T-helper 2 cell treated with Interferon-gamma antibody and Interleukin-4, amounts not matched to agents 5 μg/mL and 100 μg/mL, for 36 hours (primary cell): ENCODE measurements at places on chromosomes 1 and 21.
A peak's percentile ranks its signal among the peaks of the same experiment; 100 is the strongest.

GRCh38 chr1:62295921-62296491 lies 23.2 kb downstream of the KANK4 start:
- no peak for DNase-seq

DNA sequence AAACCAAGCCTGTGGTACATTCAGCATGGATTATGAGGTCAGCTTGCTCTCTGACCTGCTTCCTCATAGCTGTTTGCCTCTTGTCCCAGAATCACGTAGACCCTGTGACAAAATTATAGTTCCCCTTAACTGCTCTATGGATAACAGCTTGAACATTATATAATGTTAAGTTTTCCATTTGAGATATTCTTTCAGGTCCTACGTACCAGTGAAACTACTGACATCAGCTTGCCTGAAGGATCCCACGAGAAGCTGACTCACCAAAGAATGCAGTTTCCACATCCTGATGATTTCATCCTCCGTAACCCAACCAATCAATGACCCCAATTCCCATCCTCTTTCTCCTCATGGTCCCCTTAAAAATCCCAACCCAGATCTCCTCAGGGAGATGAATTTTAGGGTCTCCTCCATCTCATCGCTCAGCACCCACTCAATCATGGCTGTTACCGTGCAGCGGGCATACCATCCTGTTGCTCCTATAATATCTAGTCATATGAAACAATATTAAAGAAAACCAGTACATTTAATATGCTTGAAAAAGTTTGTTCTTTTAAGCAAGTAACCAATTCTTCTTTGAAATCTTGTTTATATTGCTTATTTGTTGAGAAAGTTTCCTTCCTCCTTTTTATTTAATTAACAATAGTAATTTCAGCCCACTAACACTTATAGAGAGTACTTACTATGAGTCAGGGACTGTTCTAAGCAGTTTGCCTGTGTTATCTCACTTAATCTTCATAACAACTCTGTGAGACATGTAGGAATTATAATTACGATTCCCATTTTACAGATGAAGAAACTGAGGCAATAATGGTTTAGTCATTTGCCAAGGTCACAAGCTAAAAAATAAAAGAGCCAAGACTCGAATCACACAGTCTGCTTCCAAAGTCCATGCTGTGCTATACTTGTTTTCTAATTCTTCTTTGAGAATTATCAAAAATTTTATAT lies 27.4 kb downstream of the CHML start:
- no peak for DNase-seq

GRCh38 chr1:179058487-179059483 lies 23.1 kb upstream of the TOR3A start:
- no peak for DNase-seq

DNA sequence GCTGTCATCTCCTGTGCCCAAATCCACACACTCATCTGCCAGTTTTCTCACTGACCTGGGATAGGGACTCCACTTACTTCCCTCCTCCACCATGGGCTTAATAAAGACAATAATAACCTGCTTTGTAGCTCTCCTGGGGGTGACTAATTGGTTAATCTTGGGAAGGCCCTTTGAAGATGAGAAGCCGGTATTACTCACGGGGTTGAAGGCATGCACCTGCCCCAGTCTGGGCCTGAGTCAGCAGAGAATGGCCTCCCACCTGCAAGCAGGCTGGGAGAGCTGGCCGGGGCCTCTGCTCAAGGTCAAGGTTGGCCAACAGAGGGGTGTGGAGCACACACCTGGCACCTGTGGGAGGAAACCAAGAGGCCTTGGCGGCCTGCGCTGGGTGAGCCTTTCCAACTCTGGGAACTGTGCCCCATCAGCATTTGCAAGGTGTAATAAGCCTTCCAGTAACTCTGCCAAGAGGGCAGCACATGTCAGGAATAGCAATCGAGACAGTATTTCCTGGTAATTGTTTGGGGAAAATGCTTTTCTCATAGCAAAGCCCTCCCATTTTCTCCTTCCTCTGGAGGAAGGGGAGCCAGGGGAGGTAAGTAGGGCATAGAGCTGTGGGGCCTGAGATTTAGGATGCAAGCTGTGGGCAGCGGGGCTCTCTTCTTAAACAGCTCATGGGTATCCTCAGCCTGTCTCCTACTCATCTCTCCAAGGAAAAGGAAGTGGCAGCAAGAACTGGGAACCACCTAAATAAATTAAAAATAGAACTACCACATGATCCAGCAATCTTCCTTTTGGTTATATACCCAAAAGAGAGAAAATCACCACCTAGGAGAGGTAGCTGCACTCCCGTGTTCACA lies 49.0 kb downstream of the TOMM20 start:
- DNase-seq, result no peak

DNA sequence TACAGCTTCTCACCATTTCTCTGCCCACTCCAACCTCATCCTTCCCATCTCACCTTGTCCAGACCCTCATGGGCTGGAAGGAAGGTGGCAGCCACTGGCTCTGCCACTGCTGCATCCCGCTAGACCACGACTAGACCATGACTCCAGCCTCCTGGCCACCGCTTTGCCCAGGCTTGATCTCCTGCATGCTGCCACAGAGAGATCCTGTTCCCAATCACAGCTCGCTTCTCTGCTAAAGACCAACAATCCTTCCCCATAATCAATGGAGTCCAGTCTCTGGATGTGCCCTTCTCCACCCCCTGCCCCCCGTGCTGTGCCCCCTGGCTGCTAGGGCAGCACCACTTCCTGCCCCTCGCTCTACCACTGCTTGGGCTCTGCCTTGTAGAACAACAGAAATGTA lies 64.9 kb upstream of the DMRTB1 start:
- DNase-seq, result no peak

DNA sequence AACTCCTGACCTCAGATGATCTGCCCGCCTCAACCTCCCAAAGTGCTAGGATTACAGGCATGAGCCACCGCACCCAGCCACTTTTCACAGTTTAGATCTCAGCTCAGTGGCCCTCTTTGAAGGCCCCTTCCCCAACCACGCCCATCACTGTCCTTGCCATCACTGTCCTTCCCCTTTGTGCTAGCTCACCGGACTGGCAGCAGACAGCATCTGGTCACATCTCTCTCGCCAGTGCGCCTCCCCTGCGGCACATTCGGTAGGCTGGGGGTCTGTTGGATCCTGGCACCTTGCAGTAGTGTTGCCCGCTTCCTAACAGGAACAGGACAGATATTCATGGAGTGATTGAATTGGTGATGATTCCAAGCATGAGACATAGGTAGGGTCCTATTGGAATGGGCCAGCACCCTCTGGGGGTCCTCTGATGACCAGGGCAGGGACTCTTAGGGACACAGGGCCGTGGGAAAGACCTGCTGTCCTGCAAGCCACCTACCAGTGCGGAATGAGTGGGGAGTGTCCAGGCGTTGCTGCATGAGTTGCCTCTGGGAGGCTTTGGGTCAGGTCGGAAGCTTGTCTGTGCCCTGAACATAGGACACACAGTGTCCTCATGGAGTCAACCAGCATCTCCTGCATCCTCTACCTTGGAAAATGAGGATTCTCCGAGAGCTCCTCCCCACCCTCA lies 178.8 kb upstream of the VAMP3 start:
- DNase-seq, result no peak

DNA sequence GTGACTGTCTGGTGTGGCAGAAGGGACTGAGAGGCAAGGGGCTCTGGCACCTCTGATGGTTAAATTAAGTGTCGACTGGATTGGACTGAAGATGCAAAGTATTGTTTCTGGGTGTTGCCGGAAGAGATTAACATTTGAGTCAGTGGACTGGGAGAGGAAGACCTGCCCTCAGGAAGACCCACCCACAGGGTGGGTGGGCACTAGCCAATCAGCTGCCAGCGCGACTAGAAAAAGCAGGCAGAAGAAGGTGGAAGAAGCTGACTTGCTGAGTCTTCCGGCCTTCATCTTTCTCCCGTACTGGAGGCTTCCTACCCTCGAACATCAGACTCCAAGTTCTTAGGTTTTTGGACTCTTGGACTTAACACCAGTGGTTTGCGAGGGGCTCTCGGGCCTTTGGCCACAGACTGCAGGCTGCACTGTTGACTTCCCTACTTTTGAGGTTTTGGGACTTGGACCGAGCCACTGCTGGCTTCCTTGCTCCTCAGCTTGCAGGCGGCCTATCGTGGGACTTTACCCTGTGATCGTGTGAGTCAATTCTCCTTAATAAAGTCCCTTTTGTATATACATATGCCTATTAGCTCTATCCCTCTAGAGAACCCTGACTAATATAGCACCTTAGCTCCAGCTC lies 79.6 kb downstream of the KAZN start:
- no peak for DNase-seq

DNA sequence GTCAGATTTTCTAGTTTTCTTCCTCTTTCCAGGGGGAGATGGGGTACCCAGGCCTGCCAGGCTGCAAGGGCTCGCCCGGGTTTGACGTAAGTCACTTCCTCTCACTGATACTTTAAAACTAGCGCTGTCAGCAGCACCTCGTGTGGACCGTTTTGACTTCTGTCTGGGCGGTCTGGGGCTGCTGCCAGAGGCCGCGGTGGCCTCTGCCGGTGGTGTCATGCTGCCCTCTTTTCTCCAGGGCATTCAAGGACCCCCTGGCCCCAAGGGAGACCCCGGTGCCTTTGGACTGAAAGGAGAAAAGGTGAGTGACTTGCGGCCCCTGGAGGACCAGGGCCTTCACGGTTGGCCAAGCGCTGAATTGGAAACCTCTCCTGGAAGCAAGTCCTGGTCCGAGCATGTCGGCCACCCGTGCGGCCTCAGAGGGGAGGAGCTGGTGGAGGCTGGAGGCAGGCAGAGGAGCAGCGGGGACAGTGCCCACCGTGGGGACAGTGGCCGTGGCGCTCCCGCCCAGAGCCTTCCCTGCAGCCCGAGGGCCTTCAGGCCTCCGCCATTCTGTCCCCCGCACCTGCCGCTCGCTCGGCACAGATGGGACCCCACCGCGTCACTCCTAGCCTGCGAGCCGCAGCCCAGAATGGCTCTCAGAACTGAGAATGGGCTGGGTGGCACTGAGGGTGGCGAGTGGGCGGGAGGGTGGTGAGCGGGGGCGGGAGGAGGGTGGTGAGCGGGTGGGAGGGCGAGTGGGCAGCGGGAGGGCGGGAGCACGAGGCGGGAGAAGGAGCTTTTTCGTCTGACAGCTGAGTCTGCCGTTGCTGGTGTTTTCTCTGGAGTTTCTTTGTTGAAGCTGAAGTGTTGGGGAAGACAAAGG lies 9.4 kb downstream of the COL6A1 start:
- no peak for DNase-seq

GRCh38 chr1:42777852-42778251 lies 6.9 kb upstream of the TMEM269 start:
- peak; percentile 21 for DNase-seq

DNA sequence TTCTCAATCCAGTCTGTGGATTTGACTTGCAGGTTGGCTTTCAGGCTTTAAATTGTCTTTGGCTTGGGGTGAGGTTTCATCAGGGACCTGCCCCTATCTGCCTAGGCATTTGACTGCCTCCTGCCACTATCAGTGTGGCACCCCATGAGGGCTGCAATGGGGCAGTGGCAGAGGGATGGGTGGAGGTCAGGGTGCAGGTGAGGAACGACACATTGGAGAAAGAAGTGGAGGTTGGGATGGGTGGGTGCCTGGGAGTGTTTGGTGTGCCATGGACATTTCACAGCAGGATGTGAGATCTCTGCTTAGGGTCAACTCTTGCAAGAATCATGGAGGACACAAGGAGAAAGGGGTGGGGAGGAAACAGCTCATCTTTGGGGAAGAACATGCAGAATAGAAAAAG lies 625.1 kb downstream of the PTPRU start:
- DNase-seq, result no peak

DNA sequence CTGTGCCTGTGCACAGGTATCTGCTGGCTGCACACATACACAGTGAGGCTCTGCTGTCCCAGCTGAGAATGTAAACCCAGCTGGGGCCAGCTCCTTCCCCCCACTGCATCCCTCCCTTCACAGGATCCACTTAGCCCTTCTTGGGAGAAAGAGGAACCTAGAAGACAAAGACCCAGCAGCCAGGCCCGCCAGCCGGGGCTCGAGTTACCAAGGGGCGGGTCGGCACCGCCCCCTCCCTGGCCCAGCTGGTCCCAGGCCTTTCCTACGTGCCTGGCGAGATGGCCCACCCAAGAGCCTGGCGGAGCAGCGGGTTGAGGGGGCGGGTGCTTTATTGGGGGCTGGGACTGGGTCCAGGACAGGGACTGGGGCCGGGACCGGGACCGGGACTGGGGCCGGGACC lies 2.1 kb downstream of the SH3BGRL3 start:
- no peak for DNase-seq

GRCh38 chr1:18512883-18513282 lies 32.2 kb downstream of the KLHDC7A start:
- DNase-seq, result no peak

- DNase-seq, result no peak
Observed at GRCh38 chr1:78475888-78476610, 14.7 kb upstream of the PTGFR start.

- DNase-seq, result no peak
Observed at GRCh38 chr1:58722414-58722813, 22.6 kb upstream of the MYSM1 start.

DNA sequence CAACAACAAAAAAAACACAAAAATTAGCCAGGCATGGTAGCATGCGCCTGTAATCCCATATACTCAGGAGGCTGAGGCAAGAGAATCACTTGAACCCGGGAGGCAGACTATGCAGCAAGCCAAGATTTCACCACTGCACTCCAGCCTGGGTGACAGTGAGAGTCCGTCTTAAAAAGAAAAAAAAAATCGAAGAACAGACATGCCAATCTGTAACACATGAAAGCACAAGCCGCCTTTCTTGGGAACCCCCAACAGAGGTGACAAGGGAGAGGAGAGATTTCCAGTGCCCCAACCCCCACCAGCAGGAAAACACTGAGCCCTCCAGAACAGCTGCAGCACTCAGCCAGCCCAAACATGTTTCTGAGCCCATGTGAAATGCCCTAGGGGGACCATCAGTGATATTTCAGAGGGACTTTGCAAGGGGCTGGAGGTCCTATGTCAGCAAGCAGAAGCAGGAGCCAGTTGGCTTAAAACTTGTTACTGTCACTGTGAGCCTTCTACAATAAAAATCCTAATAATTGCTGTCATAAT lies 14.2 kb upstream of the EFNA1 start:
- DNase-seq, result no peak

DNA sequence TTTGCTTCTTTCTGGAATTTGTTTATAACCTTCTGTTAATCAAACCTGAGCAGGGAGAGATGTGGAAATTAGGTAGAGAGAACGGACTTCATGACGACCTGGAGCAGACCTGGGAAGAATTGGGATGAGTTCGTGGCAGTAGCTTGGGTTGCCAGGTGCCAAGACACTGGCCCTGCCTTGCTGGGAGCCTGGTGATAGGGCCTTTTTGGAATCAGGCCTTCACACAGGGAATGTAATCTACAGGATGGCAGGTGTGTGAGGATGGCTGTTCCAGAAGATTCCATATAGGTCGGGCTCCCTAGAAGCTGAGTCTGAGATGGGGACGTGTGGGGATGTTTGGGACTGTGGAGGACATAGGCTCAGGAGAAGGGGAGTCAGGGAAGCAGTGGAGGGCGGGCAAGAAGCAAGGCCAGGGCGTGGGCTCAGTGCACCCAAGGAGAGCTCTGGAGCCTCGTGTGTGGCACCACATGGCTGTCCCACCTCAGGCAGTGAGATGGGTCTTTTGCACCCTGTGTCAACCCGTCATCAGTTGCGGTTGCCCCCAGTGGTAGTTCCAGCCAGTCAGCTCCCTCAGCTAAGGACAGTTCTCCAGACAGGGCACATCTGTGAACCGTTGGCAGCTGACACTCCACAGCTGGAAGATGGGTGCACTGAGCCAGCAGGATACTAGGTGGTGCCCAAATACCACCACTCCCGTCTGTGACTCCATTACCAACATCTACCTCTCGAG lies 395.9 kb downstream of the MATN1 start:
- no peak for DNase-seq
